Mesothelial cell of epicardium (in vitro differentiated cells): ENCODE measurements at places on chromosomes 11 and 22.

DNA sequence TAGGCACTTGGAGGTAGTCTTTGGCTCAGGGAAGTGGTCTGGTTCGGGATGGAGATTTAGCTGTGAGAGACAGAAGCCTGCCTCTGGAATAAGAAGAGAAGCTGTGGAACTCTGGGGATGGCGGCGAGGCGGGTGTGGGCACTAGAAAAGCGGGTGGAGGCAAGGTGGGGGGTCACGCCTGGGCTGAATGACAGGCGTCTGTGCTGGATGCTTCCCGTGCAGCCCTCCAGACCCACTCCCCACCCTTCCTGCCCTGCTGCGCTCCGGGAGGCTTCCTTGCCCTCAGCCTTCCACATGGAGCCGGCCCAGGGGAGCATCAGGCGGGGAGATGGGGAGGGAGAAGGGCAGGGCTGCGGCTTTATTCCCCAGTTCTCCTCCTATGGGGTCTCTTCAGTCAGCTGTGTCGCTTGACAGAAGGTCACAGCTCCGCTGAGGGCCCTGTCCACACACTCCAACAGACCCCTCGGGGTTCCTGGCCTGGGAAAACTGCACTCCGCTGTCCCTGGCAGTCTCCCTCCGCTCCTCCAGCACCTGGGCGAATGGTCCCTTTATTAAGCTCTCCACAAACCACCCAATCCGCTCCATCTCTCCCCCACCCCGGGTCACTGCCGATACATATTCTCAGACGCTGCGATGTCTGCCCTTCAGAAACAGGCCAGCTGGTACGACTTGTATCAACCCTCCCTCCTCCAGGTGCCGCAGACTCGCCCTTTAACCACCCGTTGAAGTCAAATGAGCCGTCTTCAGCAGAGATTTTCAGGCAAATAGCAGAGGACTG lies 6.2 kb downstream of the DNAJB13 start:
- DNase-seq: no peak

DNA sequence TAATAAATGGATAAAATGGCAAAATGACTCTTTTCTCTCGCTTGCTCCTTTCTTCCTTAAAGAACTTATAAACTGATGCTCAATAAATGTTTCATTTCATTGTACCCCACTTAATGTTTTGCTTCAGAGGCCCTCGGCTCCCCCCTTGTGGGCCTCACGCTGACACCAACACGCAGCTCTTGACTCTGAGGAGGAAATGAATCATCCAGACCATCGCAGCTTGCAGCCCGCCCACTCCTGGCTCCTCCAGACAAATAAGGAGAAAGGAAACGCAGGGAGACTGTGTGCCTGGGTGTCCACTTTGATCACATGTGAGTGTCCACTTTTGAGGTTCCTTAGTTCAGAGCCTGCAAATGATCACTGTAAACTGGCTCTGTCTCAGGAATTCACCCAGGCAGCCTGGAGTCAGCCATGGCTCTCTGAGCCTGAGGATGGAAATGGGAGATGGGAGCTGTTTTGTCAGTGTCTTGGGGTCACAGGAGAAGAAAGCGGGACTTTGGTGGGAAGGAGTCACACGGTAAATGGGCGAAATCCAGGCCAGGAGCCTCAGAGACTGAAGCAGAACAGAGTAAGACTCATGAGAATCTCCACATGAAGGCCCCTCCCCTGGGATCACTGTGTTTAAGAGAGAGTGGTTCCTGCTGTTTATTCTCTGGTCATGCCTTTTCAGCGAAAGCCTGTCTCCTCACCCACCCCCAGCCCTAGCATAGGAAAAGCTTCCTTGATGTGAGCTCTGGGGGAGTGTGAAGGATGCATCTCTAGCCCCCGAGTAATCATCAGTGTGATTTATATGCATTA lies 96.5 kb downstream of the CWC15 start:
- DNase-seq: peak; percentile 50

DNA sequence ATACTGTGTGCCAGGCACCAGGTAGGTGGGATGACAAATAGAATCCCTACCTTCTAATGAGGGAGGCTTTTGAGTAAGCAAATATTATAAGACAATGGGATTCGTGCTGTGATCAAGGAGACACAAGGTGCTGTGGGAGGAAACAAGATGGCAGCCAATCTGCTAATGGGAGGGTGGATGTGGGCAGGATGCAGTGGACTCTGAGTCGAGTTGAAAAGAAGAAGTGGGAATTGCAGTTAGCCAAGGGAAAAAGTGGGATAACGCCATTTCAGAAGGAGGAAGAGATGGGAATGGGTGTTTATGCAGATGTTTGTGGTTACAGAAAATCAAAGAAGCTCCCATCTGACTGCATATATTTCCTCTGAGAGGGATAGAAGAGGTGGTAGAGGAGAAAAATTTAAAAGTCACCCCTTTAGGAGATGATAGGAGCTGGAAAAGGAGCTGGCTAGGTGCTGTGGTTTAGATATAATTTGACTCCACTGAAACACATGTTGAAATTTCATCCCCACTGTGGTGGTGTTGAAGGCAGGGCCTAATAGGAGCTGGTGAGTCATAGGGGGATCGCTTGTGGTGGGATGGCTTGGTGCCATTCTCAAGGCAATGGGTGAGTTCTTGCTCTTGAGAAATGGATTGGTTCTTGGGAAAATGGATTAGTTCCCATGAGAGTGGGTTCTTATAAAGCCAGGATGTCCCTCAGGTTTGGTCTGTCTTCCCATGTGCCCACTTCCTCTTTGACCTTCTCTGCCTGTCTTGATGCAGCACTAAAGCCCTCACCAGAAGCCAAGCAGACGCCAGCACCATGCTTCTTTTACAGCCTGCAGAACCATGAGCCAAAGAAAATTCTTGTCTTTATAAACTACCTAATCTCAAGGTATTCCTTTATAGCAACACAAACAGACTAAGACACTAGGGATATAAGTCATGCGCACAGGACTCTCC lies 30.0 kb upstream of the POU2AF1 start:
- DNase-seq: no peak

DNA sequence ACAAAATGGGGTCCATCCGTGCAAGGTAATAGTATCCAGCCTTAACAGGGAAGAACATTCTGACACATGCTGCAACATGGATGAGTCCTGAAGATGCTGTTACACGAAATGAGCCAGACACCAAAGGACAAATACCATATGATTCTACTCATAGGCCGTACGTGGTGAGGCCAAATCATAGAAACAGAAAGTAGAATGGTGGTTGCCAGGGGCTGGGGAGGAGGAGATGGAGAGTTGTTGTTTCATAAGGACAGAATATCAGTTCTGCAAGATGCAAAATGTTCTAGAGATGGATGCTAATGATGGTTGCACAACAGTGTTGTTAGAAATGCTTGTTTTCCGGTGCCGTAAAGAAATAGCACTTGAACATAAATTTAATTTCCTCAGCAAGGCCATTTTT lies 2.6 kb downstream of the TBX10 start:
- DNase-seq: no peak

- no peak for DNase-seq
Measured at GRCh38 chr11:115751243-115752015, 247.2 kb upstream of the CADM1 start.

DNA sequence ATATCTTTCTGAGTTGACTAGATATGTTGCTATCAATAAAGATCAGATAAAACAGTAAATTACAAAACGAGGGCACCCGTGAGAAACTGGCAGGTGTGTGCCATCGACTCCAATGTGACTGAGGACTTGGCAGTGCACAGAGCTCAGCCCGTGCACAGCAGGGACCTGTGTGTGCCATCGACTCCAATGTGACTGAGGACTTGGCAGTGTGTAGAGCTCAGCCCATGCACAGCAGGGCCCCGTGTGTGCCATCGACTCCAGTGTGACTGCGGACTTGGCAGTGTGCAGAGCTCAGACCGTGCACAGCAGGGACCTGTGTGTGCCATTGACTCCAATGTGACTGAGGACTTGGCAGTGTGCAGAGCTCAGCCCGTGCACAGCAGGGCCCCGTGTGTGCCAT lies 347.2 kb upstream of the B3GAT1 start:
- DNase-seq: no peak
